ENCODE measurements at places on chromosomes 1 and 21.

DNA sequence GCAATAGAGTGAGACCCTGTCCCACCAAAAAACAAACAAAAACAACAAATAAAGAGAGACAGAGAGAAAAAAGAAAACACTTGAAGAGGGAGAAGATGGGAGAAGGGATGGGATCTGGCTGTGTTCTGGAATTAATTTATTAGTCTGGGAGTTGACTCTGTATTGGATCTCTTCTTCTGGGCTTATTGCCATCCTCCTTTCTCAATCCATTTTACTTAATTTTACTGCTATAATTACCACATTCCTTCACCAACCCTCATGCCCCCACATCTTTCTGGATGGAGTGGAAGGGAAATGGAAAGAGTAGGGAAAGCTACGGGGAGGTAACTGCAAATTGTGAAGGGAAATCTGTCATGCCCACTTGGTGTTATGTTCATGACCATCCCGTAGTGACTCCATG, 42.9 kb downstream of the FMN2 start:
- no peak for DNase-seq

- DNase-seq, result peak; percentile 80
These were observed 4.0 kb upstream of the LACTBL1 start for GRCh38 chr1:22976461-22977243.

DNA sequence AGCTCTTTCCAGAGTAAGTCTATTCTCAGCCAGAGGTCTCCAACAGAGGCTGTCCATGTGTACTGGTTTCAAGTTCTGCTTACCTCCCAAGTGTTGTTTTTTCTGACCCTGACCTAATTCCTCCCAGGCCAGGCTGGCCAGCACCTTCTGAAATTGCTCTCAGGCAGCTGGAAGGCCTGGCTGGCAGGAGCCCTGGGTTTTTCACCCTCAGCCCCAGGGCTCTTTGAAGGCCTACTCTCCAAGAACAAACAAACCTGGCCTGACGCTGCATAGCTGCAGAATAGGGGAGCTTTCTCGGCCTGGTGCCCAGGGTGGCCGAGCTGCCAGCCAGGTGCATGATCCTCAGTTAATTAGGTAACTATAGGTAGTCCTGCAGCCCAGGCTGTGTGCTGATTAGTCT, 147.5 kb downstream of the CACNA1E start:
- no peak for DNase-seq

- no peak for DNase-seq
These were observed 3.4 kb upstream of the ANGPTL3 start for GRCh38 chr1:62593825-62594394.

- no peak for DNase-seq
These were observed at the start of gene EPHB2 for GRCh38 chr1:22710701-22711049. TSS of gene EPHB2 (plus strand) at chr1:22710839. CDS start at chr1:22710983, 144 bp downstream.

DNA sequence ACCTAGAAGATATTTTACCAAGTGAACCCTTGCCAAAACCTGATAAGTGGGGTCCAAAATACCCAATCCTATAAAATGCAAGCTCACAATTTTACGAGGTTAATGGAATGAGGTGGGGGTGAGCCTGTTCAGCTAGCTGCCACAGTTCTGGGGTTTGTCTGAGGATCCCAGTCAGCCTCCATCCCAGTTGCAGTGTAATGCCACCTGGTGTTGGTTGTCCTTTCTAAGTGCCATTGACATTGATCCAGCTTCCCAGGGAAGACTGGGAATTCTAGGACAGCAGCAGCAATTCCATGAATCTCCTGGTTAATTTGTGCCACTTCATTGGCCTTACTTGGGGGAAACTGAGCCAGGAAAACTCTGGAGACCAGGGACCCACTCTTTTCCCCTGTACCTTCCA, 298.3 kb downstream of the RWDD3 start:
- no peak for DNase-seq

- DNase-seq, result no peak
These were observed 1712.5 kb downstream of the NCAM2 start for GRCh38 chr21:22710721-22711120.

GRCh38 chr1:47727051-47727696, 270.0 kb downstream of the TRABD2B start:
- no peak for DNase-seq

- DNase-seq, result no peak
These were observed 29.6 kb upstream of the WASF2 start for GRCh38 chr1:27519331-27520258.

DNA sequence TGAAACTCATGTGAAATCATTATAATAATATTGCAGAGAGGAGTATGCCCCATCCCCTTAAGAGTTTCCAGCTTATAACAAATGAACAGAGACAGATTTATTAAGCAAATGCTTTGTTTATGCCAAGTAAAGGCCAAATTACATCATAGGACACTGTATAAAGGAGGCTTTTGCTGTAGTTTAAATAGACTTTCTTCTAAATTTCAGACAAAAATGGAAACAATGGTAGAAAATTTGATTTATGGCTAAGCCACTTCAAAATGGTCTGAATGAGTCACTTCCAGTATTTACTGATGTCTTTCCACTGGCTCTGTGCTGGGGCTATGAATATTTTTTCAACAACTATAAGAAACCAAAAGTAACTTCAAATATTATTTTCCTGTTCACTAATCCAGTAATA, 81.1 kb upstream of the ST6GALNAC5 start:
- no peak for DNase-seq

DNA sequence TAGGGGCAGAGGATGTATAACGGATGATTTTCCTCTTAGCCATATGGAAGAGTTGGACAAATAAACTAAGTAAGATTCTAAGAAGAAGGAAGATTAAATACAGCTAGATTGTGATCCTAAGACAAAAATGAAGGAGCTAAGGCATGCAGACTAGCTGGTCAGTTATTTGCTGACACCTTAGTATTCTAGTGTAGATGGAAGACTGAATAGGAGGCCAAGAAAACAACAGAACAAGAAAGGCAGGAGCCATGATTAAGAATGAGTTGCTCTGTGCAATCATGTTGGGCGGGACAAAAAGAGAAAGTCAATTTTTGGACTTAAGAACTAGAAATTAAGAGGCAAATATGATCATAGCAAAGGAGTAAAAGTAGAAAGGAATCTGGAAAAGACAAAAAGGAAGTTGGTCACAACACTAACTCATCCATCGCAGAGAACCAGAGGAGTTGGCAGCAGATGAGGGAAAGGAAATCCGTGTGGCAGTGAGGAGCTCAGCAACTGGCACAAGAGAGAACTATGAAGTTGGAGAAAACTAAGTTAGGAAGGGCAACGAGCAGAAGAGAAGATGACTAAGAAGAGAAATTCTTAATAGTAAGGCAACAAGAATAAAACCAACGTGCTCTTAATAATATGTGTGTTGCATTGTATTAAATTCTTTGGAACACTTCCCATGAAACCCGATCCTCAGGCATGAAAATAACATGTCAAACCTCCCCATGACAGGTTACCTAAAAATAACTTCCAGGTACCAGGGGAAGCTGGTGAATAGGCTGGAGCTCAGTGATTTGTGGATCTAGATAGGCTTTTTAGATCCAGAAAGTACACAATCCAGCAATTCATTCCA, 234.4 kb downstream of the LTN1 start:
- DNase-seq, result no peak

DNA sequence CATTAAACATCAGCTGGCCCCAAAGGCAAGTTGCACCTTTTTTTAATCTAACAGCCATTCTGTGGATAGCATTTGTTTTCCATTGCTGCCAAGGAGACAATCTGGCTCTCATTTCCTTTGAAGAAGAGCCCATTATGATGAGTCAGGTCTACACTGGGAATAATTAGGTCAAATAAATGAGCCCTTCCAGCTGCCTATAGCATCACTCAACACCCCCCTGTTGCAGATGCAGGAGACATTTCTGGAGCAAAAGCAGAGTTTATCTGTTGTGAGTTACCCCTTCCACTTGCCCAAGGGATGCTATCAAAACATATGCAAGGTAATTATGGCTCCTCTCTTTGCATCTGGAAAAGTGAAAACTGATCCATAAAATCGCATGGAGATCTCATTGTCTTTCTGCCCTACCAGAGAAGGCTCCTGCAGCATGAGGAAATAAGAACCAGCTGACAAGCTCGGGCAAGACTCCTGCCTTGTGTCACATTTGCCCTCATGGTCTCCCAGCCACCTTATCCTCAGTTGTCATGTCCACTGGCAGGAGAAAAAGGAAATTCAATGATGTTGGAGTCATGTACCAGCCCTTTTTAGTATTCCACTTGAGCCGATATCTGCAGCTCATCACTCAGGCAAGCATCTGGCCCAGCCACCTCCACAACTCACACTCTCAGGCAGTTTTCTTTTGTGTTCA, 135.9 kb downstream of the SLC30A10 start:
- DNase-seq, result no peak

- no peak for DNase-seq
These were observed 60.3 kb upstream of the HIVEP3 start for GRCh38 chr1:41978986-41979385.

GRCh38 chr1:232806186-232806510, 932 bp downstream of the MAP10 start:
- DNase-seq, result no peak

GRCh38 chr1:87785386-87785785, 456.7 kb downstream of the LMO4 start:
- DNase-seq, result no peak

DNA sequence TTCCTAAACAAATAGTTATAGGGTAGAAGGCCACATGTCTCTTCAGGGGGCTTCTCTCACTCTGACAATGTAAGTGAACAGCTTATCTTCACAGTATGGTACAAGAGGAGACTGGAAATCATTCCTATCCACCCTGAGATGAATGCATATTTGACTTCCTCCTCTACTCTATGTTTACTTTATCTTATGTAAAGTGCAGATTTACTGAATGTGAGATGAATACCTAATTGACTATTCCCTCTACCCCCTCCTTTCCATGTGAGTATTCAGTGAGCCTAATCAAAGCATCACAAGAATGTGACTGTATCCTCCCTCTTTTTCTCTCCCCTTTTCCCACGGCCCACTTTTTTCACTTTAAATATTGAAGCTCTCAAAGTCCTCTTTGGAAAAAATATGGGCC, 132.5 kb downstream of the BACH1 start:
- no peak for DNase-seq

- DNase-seq, result no peak
These were observed 39.8 kb upstream of the SYNC start for GRCh38 chr1:32742199-32742947.

DNA sequence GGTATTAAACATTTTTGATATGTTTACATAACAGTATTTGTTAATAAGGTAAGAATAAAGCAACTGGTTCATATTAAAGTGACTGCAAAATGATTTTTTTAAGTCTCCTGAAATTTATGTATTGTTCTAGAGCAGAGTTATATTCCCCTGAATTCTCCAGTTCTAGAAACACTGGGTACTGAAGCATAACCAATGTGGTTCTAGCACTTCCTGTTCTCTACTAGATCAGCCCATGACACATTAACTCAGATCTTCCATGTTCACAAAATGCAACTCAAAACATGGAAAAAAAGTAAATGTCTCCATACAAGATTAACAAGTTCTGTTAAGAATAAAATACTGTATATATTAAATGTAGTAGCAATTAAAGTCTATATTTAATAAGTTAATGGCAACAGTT, 3.9 kb downstream of the NEGR1 start:
- no peak for DNase-seq

DNA sequence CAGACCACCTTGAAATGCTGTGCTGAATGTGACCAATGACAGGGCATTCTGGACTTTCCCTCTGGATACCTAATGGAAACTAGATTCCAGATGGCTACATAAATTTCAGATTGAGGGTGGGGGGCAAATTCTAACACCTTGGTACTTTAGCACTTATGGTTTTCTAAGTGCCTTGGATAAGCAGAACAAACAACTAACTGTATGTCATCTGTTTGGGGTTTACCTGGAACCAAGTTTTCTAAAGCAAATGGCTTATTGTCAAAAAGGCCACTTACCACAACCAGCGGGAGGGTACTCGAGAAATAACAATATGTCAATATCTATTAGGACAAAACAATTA, 39.1 kb downstream of the GPR3 start:
- no peak for DNase-seq

- DNase-seq, result no peak
These were observed 21.8 kb downstream of the DIP2A start for GRCh38 chr21:46480466-46480865.

DNA sequence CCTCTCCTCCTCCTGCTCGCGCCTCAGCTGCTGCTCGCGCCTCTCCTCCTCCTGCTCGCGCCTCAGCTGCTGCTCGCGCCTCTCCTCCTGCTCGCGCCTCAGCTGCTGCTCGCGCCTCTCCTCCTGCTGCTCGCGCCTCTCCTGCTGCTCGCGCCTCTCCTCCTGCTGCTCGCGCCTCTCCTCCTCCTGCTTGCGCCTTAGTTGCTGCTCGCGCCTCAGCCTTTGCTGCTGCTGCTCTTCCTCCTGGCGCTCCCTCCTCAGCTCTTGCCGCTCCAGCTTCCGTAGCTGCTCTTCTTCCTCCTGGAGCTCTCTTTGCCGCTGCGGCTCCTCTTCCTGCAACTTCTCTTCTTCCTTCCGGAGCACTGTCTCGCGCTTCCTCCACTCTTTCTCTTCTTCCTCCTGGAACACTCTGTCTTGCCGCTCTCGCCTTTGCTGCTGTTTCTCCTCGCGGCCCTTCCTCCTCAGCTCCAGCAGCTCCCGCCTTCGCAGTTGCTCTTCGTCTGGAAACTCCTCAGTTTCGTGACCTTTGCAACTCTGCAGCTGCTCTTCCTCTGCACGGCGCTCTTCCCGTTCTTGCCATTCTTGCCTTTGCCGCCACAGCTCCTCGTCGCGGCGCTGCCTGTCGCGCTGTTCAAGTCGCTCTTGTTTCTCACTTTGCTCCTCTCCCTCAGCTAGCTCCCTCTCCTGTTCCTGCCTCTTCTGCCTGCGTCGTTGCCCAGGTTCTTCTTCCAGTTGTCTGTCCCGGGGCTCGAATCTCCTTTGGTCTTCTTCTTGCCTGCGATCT, 3.0 kb downstream of the TCHH start:
- DNase-seq, result no peak

- DNase-seq, result no peak
These were observed 3.6 kb downstream of the ZC3H12A start for GRCh38 chr1:37477946-37478345.

DNA sequence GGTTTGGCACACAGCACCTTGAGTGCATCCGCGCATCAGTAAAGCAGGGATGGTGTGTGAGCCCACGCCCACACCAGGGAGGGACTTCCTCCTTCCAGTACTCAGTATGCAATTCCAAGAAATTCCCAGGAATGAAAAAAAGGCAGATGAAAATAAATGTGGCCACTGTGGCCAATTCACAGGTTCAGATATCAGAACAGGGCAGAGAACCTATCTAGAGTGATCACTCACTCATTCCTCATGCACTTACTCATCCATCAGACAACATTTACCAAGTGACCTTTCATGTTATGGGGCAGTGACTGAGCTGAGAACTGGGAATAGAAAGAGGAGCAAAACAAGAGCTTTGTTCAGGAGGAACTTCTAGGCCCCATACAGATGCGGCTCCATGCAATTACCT, 113.7 kb downstream of the ZSCAN20 start:
- peak; percentile 17 for DNase-seq

Measured in HS-27A (cell line).